ENCODE measurements at places on chromosomes 7 and 10.

GRCh38 chr7:33965183-33965744, 59.9 kb downstream of the BMPER start:
- no peak for DNase-seq

- DNase-seq = peak; percentile 60
Measured at GRCh38 chr10:128069351-128070051, 56.7 kb downstream of the MKI67 start.

GRCh38 chr10:33234831-33235237, 99.6 kb downstream of the NRP1 start:
- no peak for DNase-seq

- no peak for DNase-seq
Measured at GRCh38 chr10:129199826-129200225, 267.2 kb upstream of the MGMT start.

DNA sequence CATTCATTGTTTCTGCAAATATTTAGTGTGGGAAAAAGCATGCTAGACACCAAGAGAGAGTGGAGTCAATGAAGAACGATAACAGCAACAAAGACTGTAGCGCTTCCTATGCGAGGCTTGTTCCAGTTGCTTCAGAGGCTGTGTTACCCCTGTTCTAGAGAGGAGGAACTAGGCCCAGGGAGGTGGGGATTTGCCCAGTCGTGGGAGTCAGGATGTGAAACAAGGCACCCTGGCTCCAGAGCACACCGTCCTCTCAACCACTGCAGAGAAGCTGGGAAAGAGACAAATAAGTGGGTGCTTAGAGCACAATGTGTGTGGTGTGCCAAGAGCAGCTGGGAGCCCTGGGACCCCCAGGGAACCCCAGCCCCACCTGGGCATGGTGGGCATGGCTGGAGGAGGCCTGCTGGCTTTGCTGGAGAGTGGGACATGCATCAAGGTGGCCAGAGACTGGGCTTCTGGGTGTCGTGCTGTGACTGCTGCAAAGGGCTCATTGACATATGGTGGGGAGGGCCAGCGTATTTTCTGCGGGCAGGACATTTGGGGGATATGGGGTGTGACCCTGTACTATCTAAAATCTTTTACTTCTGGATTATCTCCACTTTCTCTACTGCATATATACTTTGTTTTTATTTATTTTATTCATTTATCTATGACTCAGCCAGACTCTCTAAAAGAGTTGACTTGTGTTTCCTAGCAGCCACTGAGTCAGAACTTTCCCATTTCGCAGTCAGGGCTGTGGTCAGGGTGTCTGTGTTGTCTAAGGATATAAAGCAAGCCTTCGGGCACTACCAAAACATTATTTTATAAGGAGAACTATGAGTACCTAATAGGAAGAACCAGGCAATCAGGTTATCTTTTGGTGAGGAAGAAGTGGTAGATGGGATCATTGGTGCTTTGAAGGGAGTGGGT, 95.4 kb downstream of the TCF7L2 start:
- no peak for DNase-seq

DNA sequence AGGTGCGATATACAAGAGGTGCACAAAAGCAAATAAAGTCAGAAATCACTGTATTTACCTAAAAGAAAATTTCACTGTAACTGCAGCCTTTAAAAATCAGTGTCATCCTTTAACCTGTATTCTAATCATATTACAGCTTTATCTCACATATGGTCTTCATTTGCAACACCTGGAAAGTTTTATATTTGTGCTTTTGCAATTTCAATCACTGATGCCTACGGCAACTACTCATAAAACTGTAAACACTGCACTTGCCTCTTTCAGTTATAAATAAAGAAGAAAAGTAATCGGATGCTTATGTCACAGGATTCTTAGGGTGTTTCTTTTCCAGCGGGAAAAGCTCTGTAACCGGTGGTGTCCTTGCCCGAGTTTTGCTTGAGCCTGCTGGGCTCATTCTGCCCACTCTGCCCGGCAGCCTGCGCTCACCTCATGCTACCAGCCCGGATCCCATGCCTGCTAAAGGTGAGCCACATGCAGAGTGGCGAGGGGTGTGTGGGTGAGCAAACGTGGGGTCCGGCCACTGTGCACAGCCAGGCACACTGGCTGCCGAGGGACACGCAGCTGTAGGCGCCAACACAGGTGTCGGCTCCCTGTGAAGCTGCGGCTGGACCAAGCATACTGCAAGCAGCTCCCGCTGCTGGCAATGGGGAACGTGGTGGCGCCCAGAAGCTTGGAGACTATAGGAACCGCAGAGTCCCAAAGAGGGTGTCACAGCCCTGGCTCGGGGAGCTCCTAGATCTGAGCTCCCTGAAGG, 56.3 kb upstream of the ABCB5 start:
- DNase-seq = no peak

DNA sequence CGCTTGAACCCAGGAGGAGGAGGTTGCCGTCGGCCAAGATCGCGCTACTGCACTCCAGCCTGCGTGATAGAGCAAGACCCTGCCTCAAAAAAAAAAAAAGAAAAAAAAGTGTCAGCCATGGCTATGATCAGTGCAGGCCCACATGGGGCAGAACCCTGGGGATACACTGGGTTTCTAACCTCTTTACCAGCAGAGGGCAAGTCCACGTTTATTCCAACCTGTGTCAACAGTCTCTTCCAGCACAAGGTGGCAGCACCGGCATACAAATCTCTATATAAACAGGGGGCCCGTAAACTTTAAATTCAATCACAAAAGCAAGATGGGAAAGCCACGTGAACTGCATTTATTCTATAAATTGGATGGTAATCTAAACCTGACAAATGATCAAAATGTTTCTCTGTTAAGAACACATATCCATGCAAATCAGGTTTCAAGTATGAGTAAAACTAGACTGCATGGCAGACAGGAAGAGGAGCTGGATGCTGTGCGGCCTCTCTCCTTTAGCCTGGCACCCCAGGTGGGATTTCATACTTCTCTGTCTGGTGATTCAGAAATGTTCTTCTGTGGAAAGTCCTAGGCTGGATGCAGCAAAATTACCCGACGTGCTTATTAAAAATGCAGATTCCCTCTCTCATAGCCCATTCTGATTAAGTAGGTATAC, 60.0 kb upstream of the STEAP1B start:
- DNase-seq = peak; percentile 58

DNA sequence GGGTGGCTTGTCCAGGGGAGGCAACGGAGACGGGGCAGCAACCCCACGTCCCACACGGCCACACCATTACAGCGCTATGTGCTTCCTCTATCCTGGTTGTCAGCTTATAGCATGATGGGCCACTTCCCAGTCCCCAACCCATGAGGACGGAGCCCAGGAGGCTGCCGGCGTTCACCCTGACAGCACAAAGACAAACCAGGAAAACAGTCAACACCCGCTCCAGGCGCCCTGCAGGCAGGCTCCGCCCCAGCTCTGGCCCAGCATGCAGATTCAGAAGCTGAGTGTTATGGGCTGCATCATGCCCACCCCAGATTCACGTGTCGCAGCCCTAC, 14.8 kb downstream of the WDR86 start:
- no peak for DNase-seq

GRCh38 chr7:46990761-46991160, 591.1 kb downstream of the TNS3 start:
- DNase-seq = no peak

DNA sequence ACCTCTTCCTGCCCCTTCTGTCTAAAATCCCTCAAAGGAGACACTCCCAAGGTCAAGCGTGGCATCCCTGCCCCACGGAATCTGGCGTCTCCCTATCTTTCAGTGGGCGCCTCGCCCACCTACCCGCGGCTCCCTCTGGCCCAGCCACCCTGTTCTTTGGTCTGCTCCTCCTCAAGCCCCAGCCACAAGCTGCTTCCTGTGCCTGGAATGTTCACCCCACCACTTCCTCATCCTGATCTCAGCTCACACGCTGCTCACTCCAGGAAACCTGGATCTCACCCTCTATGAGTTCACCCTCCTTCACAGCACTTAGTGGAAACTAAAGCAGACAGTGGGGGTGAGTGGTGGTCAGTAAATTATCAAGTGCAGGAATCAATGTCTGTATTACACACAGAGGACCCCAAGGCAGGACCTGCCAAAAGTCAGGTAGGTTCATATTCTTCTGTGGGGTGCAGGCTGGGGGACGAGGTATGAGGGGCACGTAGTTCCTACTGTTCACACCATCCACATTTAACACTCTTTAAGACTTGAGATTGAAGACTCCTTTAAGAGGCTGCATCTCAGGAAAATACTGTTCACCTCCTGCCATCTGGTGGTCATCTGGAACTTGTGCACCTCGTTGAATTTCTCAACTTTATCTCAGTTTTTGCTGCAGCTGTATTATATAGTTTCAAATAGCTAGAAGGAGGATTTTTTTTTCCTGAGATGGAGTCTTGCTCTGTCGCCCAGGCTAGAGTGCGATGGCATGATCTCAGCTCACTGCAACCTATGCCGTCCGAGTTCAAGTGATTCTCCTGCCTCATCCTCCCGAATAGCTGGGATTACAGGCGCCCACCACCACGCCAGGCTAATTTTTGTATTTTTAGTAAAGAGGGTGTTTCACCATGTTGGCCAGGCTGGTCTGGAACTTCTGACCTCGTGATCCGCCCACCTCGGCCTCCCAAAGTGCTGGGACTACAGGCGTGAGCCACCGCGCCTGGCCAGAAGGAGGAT, 166.6 kb downstream of the ARHGAP21 start:
- DNase-seq = peak; percentile 48

GRCh38 chr10:98307916-98308541, 40.0 kb upstream of the LOXL4 start:
- no peak for DNase-seq

DNA sequence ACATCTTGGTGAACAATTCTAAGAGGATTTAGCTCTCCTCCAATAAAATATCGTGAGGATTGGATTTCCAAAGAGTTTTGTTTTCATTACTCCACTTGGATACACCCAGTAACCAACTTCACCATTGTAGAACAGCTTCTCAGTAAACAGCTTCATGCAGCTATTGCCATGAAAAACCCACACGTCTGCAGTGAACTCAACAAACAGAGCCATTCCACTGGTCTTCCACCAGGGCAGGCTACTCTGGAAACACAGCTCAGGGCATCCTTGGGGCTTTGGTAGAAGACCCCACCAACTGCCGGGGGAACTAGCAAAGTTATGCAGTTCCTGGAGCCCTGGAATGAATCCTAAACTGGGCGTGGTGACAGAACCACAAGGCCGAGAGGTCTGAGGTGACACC, 77.4 kb downstream of the CALN1 start:
- DNase-seq = no peak

DNA sequence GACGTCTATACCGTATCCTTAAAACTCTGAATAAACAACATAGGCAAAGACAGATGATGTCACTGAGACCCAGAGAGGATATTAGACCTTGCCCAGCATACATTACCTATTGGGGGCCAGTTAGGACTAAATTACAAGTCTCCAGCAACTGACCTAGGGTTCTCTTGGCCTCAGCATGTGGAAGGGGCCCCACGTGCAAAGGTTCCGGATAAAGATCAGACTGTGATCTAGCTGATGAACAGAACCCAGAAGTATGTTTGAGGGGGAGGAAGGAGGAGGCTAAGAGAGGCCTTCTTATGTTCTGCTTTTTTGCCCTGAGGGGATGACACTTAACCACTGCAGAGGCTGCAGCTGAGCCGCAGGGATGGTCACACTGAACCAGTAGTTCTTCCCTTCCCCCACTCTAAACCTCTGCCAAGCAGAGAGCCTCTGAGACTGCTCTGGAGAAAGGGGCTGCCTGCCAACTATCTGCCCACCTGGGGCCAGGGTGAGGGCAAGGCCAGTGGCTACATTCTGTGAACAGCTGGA, 24.0 kb upstream of the KMT2C start:
- no peak for DNase-seq

GRCh38 chr7:132105096-132105495, 471.2 kb downstream of the PLXNA4 start:
- DNase-seq = no peak

- DNase-seq = no peak
Measured at GRCh38 chr7:20347680-20348079, 17.0 kb downstream of the ITGB8 start.

DNA sequence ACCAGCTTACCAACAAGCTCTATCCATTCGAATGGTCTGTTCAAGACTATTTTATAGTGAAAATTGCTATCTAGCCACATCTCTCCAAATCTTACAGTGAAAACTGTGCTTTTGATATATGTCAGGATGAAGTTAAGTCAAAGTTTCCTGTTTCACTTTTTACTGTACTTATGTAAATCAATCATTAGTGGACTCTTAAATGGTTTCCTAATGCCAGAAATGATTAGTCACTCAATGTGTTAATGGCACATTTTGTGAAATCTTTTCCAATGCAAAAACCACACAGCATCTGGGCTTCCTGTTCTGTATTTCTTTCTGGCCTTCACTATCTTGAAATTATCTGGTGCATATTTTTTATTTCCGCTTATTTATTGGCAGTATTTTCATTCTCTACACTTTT, 87.3 kb upstream of the STEAP1B start:
- no peak for DNase-seq

DNA sequence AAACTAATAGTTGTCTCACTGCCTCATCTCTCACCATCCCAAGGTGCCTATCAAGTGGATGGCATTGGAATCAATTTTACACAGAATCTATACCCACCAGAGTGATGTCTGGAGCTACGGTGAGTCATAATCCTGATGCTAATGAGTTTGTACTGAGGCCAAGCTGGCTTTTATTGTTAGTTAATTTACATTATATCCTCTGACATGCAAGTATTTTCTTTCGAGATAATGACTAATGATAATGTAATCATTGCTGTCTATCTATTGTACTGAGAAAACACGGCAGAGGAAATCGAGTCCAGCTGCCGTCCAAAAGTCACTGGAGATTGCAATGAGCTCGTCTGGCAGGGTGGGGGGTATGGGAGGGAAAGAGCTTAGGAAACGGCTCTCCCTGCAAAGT, 172.4 kb upstream of the LANCL2 start:
- no peak for DNase-seq

- no peak for DNase-seq
Measured at GRCh38 chr7:157704365-157704764, 367.6 kb downstream of the DNAJB6 start.

GRCh38 chr10:12750526-12751201, 250.8 kb downstream of the CCDC3 start:
- DNase-seq = no peak

- DNase-seq = peak; percentile 46
Measured at GRCh38 chr10:60434418-60435046, 44.9 kb upstream of the ANK3 start.

DNA sequence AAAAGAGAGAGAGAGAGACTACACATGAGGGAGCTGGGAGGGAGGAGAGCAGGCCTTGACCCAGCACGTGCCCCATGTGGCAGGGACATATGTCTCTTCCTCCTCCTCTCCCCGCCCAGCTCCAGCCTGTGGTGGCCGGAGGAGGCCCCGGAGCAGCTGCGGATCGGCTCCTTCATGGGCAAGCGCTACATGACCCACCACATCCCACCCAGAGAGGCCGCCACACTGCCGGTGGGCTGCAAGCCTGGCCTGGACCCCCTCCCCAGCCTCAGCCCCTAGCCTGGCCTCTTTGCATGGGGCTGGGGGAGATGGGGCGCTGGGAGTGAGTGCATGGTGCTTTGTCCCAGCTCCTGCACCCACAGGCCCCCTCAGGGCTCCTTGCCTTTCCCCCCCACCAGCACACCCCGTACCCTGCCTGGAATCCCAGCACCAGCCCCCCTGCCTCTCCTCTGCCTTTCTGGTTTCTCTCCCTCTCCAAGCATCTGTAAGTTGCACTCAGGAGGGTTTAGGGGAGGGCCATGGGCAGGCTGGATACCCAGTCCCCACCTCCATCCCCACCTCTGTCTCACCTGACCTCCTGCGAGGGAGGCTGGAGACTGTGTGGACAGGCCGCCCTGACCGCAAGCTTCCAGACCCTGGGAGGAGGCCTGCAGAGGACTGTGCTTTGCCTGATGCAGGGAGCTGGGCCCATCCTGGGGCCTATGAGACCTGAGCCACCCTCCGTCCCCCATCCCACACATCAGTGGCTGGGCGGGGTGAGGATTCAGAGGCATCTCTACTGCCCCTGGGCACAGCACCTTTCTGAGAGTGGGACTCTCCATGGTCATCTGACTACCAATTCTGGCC, 4.8 kb downstream of the UPK3B start:
- no peak for DNase-seq
